NCI-H1092 treated with DMSO at 0.1 percent for 48 hours (cell line): ENCODE measurements at places on chromosomes 2 and 18.

- no peak for DNase-seq
These were observed 104.5 kb downstream of the ACAA2 start for GRCh38 chr18:49708662-49709346.

DNA sequence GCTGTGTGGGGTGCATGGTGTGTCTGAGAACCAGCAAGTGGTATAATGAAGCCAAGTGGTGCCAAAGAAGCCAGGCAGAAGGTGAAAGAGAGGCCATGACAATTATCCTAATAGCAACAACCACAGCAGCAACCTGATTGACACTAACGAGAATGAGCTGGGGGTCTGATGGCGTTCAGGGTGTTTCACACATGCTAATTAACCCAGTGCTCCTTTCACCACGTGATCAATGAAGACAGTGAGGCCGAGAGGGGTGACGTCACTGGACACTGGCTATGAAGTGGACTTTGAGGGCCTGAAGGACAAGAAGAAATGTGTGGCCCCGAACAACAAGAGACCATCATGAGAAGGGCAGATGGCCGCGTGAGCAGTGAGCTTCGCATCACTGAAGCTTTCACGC is 364.4 kb upstream of the ID2 start:
- no peak for DNase-seq

DNA sequence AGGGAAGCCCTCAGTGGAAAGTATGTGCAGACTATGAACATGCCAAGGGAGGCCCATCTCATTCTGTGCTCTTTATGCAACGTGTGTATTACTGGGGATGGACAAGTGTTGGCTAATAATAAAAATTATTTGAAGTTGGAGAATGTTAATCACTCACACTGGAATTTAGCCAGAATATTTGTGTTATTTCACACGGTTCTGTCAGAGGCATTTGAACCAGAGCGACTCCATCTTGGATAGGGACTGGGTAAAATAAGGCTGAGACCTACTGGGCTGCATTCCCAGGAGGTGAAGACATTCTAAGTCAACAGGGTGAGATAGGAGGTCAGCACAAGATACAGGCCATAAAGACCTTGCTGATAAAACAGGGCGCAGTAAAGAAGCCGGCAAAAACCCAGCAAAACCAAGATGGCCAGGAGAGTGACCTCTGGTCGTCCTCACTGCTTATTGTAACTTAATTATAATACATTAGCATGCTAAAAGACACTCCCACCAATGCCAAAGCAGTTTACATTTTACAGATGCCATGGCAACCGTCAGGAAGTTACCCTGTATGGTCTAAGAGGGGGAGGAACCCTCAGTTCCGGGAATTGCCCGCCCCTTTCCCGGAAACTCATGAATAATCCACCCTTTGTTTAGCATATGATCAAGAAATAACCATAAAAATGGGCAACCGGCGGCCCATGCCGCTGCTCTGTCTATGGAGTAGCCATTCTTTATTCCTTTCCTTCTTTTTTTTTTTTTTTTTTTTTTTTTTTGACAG is 2.6 kb upstream of the FZD5 start:
- DNase-seq = no peak

DNA sequence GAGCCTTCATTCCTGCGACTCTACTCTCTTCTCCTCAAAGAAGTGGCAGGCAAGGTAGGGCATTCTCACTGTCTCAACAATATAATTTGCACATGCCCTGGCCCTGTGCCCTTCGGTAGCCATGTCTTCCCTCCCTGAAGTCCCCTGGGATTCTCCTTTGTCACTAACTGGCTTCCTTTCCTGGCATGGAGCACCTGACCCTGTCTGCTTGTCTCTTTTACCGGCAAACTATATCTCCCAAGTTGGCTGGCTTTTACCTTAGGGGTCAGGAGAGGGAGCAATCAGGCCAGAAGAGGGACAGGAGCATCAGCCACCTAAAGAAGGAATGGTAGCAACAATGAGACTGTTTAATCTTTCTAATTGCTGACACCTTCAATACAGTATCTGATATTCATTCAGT is 51.9 kb upstream of the RMDN2 start:
- DNase-seq = no peak

GRCh38 chr2:220847006-220847405 is 725.1 kb downstream of the EPHA4 start:
- DNase-seq = no peak

- no peak for DNase-seq
These were observed 550.5 kb downstream of the SPAG16 start for GRCh38 chr2:213834746-213835145.

- no peak for DNase-seq
These were observed 90.8 kb downstream of the PTPRM start for GRCh38 chr18:7657937-7658336.

DNA sequence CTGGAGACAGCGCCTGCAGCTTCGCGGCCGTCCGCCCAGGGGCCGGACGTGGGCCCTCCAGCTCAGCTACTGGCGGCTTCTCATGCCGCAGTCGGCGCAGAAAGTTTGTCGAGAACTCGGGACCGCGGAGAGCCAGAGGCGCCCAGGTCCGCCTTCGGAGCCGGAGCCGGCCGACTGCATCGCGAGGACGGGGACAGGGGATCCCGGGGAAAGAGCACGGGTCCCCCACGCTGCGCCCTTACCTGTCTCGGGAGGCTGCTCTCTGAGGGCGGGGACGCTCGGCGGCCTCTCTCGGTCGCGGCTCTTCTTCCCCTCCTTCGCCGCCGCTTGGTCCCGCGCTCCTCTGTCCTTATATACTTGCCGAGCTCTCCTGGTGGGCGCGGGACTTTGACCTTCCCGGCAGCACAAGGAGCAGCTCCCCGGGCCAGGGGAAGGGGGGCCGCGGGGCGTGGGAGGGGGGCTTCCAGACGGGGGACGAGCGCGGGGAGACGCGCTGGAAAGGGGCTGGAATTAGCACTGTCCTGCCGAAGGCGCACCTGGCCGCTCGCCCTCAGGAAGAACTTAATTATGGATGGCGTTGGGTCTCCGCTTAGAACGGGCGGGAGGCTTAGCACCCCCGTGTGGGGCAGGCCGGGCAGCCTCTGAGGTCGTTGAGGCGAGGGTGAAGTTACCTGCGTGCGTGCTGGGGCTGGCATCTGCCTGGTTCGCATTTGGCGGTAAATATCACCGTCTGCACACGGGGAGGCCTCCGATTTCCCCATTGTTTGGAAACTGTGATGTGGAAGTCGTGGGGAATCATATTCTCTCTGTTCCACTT is at the start of gene POMC:
Gene POMC (minus strand): TSS at position 325 of the 817 bp plus-strand sequence. CDS start 3,808 bp downstream, outside the sequence.
- DNase-seq = peak; percentile 9

GRCh38 chr2:60051991-60052390 is 501.5 kb downstream of the BCL11A start:
- no peak for DNase-seq

DNA sequence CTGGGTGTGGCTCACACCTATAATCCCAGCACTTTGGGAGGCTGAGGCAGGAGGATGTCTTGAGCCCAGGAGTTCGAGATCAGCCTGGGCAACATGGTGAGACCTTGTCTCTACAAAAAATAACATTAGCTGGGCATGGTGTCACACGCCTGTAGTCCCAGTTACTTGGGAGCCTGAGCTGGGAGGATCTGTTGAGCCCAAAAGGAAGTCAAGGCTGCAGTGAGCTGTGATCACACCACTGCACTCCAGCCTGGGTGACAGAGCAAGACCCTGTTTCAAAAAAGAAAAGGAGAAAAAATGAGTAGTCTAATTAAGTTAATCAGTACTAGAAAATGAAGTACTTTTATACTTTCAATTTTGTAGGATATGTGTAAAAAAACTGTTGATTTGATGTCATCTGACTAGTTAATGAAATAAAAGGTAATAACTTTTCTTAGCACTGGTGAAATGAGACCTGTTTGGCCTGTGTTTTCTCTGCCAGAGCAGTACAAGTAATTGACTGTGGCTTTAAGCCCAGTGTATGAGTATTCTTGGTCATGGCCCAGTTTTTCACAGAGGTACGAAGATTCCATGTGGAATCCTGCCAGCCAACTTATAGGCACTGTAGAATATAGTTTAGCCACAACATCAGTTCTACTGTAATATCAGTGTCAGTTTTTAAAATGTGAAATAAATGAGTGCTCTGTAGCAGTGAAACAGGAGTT is 35.8 kb downstream of the MFSD6 start:
- peak; percentile 33 for DNase-seq

DNA sequence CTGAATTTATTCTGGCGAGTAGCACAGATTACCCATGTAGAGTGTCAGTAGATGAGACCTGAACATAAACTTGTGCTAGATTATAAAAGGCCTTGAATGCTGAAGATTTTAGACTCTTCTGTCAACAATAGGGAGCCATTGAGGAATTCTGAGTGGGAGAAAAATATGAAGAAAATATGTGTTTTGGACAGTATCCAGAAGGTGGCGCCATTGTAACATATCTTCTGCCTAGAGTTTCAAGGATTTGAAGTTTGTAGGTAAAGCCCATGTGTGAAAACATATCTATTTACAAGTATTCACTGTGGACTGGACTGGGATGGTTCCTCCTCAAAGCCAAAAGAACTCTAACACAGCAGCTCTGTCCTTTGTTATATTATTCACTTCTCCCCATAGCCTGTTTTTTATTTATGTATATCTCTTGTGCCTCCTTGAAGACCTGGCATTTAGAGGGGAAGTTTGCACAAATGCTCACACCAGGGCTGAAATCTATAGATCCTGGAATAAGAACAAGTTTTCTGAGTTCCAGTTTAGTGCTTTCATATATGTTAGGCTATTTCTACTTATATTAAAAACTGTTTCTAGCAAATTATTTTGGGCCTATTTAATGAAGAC is 124.9 kb downstream of the RDH14 start:
- DNase-seq = peak; percentile 41

- DNase-seq = no peak
These were observed 9.1 kb downstream of the MFSD6 start for GRCh38 chr2:190417045-190417842.

- DNase-seq = peak; percentile 70
These were observed at the start of gene ARMC9 for GRCh38 chr2:231198291-231199173. ARMC9 (plus strand) TSS chr2:231198631; CDS start chr2:231206239, 7,608 bp downstream.

DNA sequence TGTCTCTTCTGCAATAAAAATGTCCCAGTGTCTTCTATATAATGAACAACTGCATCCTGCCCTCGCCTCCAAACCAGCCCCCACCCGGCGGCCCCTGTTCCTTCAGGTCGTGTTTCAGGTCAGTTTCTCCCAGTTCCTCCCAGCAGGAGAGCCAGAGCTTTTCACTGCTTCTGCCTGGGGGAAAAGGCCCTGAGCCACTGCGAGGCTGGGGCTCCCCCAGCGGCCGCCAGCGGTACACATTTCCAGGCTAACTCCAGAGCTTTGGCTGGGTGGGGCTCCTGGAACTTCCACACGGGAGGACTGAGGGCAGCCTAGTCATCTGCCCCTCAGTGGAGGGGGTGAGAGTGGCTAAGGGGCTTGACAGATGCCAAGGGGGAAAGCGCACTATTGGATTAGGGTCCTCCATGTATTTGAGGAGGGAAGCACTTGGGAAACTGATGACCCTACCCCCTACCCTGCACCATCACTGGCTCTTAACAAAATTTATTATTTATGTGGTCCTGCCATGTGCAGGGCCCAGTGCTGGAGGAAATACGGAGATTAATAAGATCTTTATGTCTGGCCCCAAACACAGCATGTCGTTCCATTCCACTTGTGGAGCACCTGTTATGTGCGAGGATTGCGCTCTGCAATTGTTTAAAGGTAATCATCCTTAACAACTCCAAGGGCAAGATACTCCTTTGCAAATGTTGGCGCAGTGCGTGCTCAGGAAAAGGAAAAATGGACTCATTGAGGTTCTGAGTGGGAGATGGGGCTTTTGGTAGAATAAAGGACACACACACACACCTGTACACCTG is 17.3 kb upstream of the CYS1 start:
- peak; percentile 40 for DNase-seq

GRCh38 chr2:34102339-34102738 is 503.2 kb upstream of the FAM98A start:
- DNase-seq = no peak

- no peak for DNase-seq
These were observed 356.2 kb downstream of the ZNF521 start for GRCh38 chr18:24995755-24996154.

DNA sequence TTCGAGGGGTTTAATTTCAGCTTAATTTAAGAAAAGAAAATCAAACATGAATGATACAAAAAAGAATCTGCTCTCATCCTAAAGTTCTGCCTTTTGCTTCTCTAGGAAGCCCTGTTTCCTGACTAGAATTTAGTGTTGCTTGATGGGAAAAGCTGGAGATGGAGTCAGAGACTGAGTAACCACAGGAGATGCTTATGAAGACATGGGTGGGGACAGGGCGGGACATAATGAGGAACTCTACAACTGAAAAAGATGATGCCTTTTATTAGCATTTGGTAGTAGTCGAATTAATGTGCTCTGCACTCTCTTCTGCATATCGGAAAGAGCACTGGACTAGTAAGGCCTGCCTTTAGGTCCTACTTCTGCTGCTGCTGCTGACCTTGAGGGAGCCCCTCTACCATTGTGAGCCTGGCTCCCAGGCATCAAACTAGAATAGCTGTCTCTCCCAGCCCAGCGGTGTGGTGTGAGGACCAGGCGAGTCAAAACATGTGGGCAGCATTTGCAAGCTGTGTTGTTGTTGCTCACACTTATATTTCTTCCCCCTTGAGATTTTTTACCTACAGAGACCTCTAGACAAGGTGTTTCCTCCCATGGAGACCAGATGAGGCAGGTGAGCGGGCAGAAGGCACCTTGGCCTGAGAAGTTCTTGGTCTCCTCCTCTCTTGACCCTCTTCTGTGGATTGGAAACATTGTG is 61.5 kb downstream of the INPP4A start:
- DNase-seq = no peak

DNA sequence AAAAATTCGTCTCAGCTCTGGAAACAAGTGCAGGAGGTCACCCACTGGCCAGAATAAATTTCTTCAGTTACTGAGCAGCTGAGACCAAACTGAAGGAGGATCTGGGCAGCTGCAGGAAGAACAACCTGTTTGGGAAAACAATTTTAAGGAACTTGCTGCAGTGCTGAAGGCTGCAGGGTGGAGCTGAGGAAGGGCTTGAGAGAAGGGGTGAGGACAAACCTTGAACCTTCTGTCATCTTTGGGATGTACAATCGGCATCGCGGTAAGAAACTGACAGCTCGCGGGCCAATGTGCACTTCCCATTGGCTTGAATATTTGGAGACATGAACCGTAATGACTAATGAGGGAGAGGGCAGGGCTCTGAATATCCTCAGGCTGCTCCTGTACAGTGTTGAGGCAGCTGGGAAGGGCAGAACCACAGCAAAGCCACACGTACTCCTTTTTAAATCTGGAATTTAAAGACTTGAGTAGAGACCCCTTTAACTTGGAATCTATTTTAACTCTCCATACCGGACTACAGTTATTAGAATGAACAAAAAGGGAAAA is 90.3 kb downstream of the TACR1 start:
- no peak for DNase-seq

DNA sequence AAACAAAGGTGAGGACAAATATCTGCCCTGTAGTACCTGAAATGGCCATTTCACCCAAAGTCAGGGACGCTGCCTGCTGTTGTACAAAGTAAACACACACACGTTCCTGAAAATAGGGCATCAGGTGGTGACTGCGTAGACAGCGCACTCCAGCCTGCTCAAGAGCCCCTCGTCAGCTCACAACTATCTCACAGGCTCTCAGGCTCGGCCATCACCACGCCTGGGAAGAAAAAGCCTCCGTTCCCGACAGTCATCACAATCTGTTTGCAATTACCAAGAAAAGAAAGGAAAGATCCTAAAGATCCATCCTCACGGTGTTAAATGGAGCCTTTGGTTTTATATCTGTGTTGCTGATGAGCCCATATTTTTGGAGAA is 230.2 kb downstream of the ZNF516 start:
- no peak for DNase-seq

GRCh38 chr2:207692206-207693065 is 19.0 kb upstream of the CCNYL1 start:
- peak; percentile 3 for DNase-seq

GRCh38 chr2:69353360-69353759 is 33.7 kb downstream of the GFPT1 start:
- no peak for DNase-seq

GRCh38 chr2:126831234-126832005 is 67.3 kb upstream of the TEX51 start:
- no peak for DNase-seq
